Vein endothelial cell (primary cell): ENCODE measurements at places on chromosomes 6 and 20. TPM values are rescaled to one million over a fixed set of nuclear protein-coding genes. Genes with fewer than 3 reads are reported as not detected.

DCBLD1 gene
- total RNA-seq, result 32.4 and 41.8 TPM in 2 replicates

OOEP gene
- total RNA-seq, result not detected in 2 replicates

CLPSL1 gene
- total RNA-seq, result not detected in 2 replicates

ADAM33 gene
- total RNA-seq, result under 0.01 TPM in 1 of 2 replicates, not detected in the other

TLDC2 gene
- total RNA-seq, result not detected in 2 replicates

MYL9 gene
- 7.6 and 13.1 TPM in 2 replicates for total RNA-seq

BMP5 gene
- total RNA-seq, result not detected in 2 replicates

RBM38 gene
- 22.0 and 25.8 TPM in 2 replicates for total RNA-seq

OPRM1 gene
- total RNA-seq, result not detected in 2 replicates

WFDC5 gene
- not detected in 2 replicates for total RNA-seq

RIPPLY2 gene
- total RNA-seq, result not detected in 2 replicates

SLC44A4 gene
- total RNA-seq, result under 0.01 and 0.29 TPM in 2 replicates

PPP1R11 gene
- total RNA-seq, result 34.6 and 35.3 TPM in 2 replicates

HSPA1L gene
- 0.98 and 1.1 TPM in 2 replicates for total RNA-seq

LY6G6D gene
- not detected in 2 replicates for total RNA-seq

PLA2G7 gene
- under 0.01 and 0.19 TPM in 2 replicates for total RNA-seq

WDR27 gene
- total RNA-seq, result 33.6 and 37.8 TPM in 2 replicates

HCK gene
- 0.33 TPM in 1 of 2 replicates, not detected in the other for total RNA-seq

GNMT gene
- 0.33 TPM in 1 of 2 replicates, not detected in the other for total RNA-seq

POU5F1 gene
- not detected in 2 replicates for total RNA-seq

C2 gene
- total RNA-seq, result 0.65 TPM in 1 of 2 replicates, not detected in the other

CD93 gene
- 215 and 490 TPM in 2 replicates for total RNA-seq

ORC3 gene
- 17.3 and 22.3 TPM in 2 replicates for total RNA-seq
